ENCODE measurements at places on chromosomes 4 and X.
A peak's percentile ranks its signal among the peaks of the same experiment; 100 is the strongest.

GRCh38 chrX:120839491-120839890 is 36.2 kb downstream of the CT47B1 start:
- DNase-seq = peak; percentile 53

DNA sequence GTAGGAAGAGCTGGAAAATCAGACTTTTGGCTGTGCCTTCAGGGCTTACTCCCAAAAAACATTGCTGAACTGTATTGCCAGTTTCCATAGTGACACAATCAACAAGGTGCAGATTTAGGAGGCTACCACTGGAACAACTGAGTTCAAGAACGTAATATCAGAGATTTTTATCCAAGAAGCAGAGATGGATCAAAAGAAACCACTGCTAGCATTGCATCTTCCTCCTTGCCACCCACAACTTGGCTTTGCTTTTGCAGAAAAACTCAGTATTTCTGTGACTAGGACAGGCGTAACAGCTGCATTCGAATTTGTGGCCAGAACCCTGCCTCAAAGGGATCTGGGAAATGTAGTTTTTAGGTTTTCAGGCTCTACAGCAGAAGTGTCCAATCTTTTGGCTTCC is 27.8 kb upstream of the WDFY3 start:
- no peak for DNase-seq

GRCh38 chr4:119897260-119897659 is 169.4 kb downstream of the MAD2L1 start:
- no peak for DNase-seq

DNA sequence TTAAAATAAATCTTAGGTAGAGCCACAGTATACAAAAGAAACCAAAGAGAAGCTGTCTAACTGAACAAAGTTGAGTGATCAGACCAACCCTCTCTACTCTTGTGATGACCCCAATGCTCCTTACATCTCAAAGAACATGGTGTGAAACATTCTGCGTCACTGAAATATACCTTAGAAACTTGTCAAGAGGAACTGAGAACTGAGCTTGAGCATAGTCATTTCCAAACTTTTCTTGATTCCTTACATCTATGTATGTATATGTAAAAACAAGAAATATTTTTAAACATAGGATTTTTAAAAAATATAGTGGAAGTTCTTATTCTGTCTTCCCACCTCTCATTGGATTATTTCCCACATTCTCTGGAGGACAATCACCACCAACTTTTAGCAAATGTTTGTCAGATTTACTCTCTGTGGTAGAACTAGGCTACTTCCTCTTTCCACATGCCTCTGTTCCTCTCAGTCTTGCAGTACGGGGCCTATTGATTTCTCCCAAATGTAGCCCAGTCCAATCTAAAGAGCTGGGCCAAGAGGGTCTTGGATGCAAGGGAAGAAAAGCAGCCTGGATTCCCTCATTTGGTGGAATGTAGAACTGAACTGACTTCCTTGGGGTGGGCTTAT is 98.2 kb upstream of the HHIP start:
- DNase-seq = no peak

- no peak for DNase-seq
Observed at GRCh38 chr4:1208266-1208961, 36.0 kb upstream of the SPON2 start.

DNA sequence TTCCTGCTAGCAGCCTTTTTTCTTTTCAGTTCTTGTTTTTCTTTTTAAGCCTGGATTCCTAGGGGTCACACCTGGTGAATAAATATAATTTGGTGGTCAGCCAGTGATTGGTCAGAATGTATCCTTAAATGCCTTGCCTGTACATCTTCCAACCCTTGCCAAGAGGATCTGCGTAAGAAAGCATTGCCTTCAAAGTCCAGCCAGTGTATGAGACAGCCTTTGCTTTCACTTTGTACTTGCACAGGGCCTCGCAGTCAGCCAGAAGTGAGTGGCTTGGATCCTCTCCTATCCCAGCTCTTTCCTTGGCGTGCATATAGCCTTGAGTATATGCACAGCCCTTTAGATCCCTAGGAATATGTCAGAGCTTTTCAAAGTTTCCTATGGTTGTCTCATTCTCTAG is 22.2 kb downstream of the KANTR start:
- DNase-seq = peak; percentile 7

- DNase-seq = no peak
Observed at GRCh38 chr4:2866891-2867290, 23.2 kb downstream of the ADD1 start.

DNA sequence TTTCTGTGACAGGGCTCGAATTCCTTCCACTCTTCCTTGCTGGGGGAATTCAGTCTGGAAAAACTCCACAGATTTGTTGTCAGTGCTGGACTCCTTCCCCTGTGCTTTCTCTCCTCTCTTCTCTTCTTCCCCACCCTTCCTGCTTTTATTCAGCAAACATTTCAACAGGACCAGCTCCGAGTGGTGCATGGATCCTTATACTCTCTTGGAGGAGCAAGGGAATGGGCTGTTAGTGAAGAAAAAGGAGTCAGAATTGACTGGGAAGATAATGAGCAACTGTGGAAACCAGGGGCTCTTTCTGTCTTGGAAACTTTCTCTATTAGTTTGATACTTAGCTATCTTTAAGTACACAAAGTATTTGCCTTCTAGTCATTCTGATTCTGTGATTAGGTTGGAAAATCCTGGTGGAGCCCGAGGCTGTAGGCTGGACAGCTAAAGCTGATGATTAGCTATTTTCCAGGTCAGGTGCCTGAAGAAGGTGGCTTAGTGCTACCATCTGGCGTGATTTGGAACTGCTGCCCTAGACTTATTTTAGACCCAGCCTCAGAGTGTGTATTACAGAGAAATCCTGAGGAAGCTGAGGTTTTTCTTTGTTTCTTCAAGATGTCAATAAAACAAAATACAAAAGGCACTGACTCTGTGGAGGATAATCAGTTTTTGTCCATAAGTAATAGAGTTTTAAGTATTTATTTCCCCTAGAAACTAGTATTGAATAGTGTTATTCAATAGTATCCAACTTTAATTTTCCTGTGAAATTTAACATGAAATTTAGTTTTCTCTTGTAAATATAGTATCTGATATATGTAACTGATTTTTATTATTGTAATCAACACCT is 38.4 kb downstream of the NAP1L5 start:
- DNase-seq = peak; percentile 72

GRCh38 chr4:23934915-23935314 is 45.1 kb upstream of the PPARGC1A start:
- peak; percentile 85 for DNase-seq

GRCh38 chr4:4842476-4843441 is 16.7 kb upstream of the MSX1 start:
- no peak for DNase-seq

DNA sequence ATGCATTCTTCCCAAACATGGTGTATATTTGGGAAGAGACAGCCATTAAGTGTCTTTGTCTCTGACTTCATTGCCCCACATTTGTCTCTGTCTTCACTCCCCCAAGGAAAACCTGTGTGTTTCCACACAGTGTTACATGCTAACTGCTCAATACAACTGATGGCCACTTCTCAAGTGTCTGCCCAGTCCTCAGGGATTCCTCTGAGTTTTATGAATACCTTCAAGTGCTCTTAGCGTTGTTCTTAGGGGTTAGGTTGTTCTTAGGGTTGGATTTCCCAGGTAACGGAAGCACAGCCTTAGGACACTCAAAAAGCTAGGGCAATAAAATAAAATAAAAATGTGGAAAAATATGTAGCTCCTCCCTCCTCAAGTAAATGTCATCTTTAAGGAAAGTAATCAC is 64.7 kb upstream of the PLAC8 start:
- no peak for DNase-seq

DNA sequence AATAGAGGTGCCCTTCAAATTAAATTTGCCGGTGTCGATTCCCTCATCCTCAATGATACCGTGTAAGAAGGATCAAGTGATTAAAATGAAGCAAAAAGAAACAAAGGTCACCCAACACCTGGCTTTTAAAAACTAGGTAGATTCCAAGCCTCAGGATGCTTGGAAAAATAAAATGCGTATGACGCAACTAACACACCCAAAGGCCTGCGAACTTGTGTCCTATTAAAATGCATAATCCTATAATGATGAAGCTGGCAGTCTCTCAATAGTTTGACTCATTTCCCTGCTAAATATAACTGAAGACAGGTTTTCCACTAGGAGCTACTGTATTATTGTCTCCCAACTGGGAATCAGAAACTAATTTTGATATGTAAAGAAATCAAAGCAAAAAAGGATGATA is 263.2 kb downstream of the DHX15 start:
- DNase-seq = peak; percentile 42

- DNase-seq = peak; percentile 68
Observed at GRCh38 chr4:142408003-142408441, 438.1 kb downstream of the INPP4B start.

DNA sequence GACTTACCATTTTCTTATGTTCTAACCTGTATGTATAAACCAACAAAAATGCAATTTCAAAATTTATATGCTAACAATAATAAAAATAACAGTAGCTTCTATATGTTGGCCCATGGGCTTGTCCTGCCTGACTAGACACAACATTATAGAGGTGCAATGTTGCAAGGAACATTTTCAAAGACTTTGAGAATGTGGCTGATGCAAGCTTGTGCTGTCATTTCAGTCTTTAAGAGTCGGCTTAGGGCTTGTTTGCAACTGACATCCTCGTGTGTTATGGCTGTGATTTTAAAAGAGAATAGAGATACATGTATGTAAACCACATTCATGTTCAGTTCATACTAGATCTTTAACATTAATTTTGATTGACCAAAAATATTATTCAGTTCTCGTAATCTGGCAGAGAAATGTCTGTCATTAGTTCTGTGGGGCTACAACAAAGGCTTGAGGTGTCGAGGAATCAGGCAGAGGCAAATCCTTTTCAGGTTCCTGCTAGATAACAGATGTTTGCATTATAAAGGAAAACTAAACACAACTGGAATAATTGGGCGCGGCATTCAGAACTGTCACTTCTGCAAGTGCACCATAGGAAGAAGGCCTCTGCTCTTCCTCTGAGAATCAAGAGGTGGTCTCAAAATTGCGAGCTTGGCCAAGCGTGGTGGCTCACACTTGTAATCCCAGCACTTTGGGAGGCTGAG is 13.1 kb downstream of the TMSB4X start:
- DNase-seq = no peak

GRCh38 chr4:152112190-152112589 is 351.4 kb upstream of the GATB start:
- DNase-seq = no peak

DNA sequence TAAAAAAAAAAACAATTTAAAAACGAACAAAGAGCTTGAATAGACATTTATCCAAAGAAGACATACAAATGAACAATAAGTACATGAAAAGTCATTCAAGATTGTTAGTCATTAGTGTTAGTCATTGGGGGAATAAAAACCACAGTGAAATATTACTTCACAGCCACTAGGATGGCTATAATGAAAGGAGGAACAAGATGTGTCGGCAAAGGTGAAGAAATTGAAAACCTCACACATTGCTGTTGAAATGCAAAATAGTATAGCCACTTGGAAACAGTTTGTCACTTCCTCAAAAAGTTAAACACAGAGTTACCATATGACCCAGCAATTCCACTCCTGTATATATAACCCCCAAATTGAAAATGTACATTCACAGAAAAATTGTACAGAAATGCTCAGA is 45.2 kb upstream of the SLC39A8 start:
- peak; percentile 10 for DNase-seq

DNA sequence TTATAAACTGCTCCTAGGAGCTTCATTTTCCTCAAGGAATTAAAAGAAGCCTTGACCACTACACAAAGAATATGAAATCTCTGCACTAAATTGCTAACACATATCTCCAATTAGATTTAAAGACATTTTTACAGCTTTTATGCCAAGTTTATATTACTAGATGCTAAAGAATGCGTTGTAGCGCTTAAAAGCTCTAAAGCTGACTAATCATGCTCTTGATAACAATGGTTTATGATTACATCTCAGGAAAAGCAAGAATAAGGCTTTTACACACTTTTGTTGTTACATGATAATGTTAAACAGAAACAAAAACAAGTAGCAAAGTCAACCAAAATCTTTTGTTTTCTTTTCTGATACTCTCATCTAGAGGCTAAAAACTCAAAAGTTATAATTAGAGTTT is 44.7 kb downstream of the SLC10A7 start:
- DNase-seq = peak; percentile 28

GRCh38 chrX:125654501-125654900 is 334.8 kb downstream of the TEX13C start:
- DNase-seq = peak; percentile 64

- DNase-seq = peak; percentile 71
Observed at GRCh38 chr4:16583764-16584163, 314.7 kb downstream of the LDB2 start.

DNA sequence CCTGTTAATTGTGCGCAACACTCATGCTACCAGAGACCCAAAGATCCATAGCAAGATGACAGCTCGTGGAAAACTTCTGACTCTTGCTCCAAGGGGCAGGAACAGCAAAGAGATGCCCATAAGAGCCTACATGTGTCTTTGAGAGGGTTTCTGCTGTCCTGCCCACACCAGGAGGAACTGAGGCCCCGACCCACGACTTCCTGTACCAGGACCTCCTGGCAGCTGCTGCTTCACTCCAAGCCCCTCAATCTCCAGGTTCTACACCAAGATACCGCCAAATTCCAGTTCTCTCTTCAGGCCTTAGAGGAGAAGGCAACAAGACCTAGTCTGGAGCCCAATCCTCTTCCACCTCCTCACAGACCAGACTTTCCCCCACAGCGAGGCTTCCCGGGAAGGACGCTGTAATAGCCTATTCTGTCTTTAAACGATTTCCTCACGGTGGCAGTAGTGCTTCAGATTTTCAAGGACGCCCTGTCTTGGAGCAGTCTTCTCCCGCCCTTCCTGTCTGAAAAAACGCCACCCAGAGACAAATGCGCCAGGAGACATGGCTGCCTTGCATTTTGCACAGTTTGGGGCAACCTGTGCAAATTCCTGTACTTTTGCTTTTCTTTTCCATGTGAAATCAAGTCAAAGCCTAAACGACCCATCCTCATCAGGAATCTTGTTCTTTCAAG is 230.2 kb upstream of the STK26 start:
- no peak for DNase-seq

DNA sequence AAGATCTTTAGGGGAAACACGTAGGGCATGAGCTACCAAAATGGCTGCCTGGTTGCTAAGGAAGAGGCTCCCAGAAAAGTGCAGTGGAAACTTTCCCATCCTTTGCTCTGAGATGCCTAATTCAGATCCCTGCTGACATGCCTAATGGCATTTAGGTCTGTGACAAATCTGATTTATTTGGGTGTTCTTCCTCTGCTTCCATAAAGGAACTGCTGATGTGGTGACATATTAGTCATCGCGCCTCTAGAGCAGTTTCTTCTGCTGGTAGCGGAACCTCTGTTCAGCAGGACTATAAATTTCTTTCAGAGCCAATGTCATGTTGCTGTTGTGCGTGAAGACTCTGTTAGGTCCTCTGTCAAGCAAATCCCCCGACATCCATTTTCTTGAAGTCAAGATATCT is 310.0 kb downstream of the PDHA2 start:
- DNase-seq = no peak

GRCh38 chr4:33493231-33493630 is 2751.1 kb downstream of the ARAP2 start:
- DNase-seq = peak; percentile 1

GRCh38 chr4:42672359-42673081 is 15.6 kb upstream of the ATP8A1 start:
- no peak for DNase-seq
